NCI-H1436 (cell line): ENCODE measurements at places on chromosomes 3 and 15.

- DNase-seq = no peak
These were observed 7.3 kb downstream of the TADA3 start for GRCh38 chr3:9784965-9785364.

GRCh38 chr3:126750756-126751121 is 46.7 kb downstream of the CHCHD6 start:
- no peak for DNase-seq

- DNase-seq = peak; percentile 8
These were observed 129.3 kb downstream of the SSR3 start for GRCh38 chr3:156425651-156426050.

DNA sequence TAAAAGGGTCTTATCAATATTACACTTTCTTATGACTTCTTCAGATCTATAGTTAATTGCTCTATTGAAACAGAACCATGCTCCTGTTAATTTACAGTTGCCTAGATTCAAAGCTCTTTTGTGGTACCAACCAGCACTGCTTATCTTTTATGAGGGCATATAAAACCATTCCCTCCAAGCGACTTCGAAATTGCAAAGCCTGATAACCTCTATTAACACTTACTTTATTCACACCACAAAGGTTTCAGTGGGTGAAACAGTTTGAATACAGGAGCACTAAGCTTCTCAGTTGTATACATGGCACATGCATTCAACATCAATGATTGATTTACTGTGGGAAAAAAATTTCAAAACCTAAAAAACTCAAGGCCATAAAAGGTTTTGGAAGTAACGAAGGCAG is 74.9 kb upstream of the PPIB start:
- no peak for DNase-seq

DNA sequence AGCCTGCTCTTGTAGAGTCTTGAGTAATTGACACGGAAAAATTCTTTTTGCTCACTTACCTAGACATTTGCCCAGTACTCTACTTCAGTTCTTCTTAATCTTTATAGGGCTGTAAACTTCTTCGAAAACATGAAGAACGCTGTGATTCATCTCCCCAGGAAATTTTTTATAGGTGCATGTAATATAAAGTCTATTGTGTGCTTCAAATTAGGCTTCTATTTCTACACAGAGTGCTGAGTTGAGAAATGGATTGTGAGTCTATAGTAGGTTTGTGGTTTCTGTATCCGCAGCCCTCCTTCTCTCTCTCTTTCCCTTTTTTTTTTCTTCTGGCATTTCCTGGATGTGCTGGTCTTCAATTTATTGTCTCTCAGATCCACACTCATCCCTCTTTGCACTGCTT is 183.3 kb upstream of the DCBLD2 start:
- DNase-seq = no peak

DNA sequence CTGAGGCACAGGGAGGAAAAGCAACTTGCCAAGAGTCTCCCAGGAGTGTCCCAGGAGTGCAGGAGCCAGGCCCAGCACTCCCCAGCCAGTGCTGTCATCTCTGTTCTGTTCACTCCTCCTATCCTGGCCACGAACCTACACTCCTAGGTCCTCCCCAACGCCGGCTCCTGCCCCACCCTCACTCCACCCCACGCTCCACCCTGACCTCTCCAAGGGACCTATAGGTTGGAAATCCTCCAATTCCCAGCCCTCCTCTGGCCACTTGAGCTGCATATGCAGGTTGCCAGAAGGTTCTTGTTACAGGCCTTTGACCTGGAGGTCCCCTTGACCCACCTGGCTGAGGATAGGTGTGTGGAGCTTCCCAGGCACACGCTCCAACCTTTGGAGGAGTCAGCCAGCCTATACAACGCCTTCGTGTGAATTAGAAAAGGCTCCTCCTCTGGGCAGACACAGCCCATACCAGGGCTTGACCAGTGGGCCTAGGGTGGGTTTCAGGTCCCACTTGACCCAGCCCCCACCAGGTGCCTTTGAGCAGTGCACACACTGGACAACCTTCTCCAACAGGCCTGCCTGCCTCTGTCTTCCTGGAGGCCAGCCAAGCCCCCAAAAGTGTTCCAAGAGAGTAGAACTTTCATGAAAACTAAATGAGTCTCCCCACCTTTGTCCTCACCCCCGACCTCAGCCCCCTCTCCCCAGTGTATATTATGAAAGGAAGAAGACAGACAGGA is 167.2 kb upstream of the TLE3 start:
- no peak for DNase-seq

DNA sequence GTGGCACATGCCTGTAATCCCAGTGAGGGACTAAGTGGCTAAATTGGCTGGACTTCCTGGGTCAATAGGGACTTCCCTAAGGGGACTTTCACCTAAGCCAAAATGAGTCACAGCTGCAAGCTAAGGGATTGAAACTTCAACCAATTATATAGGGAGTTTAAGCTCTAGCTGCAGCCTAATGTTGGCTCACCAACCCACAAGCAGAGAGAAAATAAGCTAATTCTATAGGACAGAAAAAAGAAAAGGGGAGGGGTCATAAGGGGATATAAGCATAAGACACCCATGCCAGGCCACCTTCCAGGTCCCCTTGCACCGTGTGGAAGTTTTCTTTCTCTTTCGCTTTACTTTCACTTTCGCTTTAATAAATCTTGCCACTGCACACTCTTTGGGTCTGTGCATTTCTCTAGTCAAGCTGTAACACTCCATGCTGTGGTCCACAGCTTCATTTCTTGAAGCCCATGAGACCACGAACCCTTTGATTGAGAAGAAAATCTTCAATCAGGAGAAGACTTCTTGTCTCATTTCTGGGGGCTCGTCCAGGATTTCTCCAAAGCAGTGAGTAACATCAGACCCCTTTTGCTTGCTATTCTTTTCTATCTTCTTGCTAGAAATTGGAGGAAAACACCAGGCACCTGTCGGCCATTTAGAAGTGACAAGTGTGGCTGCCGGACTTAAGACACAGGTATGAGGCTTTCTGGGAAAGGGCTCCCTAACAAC is 192.3 kb downstream of the IGSF11 start:
- no peak for DNase-seq
